ENCODE measurements at places on chromosomes 13 and 19.
A peak's percentile ranks its signal among the peaks of the same experiment; 100 is the strongest.

DNA sequence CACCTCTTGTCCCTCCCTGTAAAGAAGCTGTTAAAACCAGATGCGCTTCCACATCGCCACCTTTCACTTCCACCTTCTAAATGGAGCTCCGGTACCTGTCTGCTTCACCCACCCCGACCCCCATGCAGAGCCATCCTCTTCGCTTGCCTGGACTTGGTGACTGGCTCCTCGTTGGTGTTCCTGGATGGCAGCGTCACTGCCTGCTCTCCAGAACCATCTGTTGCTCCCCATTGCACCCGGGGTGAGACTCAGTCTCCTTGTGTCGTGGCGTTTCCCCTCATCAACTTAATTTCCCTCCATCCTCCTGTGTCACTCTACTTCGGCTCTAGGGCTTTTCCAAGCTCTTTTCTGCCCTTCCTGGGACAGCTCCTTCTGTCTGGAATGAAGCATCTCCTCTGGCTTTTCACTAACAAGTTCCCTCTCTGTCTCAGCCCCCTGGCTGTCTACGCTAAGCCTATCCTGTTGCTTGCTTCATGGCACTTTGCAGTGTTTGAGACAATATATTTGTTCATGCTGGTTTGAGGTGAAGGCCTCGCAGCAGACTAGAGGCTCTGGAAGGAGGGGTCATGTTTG lies 10.3 kb downstream of the CEBPG start:
- no peak for DNase-seq

- no peak for DNase-seq
These were observed 4.1 kb downstream of the IER2 start for GRCh38 chr19:13154241-13154778.

- no peak for DNase-seq
These were observed 3.2 kb downstream of the MAG start for GRCh38 chr19:35294859-35295791.

DNA sequence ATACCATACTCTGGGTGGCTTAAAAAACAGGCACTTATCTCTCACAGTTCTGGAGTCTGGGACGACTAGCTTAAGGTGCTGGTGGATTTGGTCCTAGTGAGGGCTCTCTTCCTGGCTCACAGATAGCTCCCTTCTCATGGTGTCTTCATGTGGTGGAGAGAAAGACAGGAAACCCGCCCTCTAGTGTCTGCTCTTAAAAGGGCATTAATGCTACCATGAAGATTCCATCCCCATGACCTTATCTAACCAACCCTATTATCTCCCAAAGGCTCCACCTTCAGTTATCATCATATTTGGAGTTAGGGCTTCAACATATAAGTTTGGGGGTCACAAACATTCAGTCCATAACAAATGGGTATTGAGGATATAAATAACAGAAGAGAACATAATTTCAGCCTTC lies 139.4 kb downstream of the HS6ST3 start:
- DNase-seq: peak; percentile 19

- no peak for DNase-seq
These were observed 160.7 kb downstream of the LMO7 start for GRCh38 chr13:75796825-75797224.

DNA sequence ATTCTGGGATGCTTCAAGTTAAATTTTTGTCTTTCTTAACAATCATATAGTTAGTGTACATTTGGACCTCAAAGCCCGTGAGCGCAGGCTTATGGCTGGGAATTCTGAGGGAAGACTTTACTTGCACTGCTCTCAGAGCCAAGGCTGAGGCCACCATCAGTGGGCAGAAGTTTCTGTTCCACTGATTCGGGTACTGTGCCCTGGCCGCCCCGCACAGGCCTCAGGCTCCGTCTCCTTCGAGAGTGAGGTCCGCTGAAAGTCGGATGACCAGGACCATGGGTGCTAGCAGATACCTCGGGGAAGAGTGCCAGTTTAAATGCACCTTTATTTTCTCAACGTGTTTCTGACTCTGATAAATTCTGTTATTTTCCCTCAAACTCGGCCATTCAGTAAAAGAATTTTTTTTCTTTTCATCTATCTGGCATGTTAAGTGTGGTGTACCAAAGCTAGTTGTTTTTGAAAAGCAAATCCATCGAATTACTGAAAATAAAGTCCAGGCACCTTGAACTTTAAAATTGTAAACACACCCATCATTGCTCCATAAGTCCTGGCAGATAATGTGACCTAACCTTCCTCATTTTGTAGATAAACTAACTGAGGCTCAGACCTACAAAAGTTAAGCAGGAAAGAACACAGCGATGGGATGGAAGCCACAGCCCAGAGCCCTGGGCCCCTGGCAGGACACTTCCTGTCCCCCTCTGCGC lies 126.7 kb downstream of the SOX1 start:
- DNase-seq: no peak

GRCh38 chr13:32993145-32993544 lies 23.1 kb upstream of the KL start:
- DNase-seq: no peak

DNA sequence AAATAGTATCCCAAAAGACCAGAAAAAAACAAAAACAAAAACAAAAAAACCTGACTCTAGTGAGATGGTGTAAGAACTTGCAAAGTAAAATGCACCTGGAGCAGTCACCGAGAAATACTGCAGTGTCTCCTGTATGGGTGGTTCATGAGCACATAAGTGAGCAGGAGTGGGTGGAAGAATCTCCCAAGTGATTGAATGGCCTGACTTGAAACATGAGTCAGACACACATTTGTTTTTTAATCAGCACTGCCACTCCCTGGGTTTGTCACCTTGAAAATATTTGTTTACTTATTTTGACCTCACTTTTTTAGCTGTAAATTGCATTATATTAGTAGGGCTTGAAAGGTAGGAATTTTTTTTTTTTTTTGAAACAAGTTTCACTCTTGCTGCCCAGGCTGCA lies 2.0 kb downstream of the ZNF431 start:
- DNase-seq: no peak

GRCh38 chr13:100523411-100523810 lies 65.2 kb downstream of the GGACT start:
- no peak for DNase-seq

GRCh38 chr13:113930671-113931637 lies 42.9 kb downstream of the C13orf46 start:
- DNase-seq: peak; percentile 27

All from GM12864 (cell line).